Hematopoietic multipotent progenitor cell treated with erythropoietin and hydrocortisone succinate and interleukin-3 and kit ligand, for 15 days (in vitro differentiated cells): ENCODE measurements at places on chromosomes 4 and X.

- DNase-seq: no peak
Measured at GRCh38 chrX:1609762-1610161, 5.1 kb upstream of the ASMT start.

GRCh38 chr4:13635286-13635799 is 7.8 kb upstream of the BOD1L1 start:
- DNase-seq: no peak

DNA sequence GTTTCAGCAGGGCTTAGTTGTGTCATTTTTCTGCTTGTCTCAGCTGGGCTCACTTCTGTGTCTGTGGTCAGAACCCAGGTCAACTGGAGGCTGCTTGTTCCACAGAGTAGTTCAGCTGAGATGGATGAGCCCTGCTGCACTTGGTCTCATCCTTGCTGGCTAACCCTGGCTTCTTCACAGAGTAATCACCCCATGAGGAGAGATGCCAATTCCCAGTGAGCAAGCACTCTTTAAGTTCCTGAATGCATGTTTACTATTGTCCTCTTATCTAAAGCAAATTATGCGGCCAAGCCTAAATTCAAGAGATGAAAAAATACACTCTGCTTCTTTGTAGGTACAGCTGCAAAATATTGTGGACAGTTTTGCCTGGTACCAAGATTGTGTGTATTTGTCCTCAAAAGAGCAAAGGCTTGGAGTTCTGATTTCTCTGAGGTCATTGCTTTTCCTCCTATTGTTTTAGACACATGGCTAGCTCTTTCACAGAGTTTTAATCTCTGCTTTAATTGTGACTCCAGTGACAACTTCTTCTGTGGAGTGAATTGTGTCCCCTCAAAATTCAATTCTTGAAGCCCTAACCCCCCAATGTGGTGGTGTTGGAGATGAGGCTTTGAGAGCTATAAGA is 236.6 kb upstream of the ANKRD50 start:
- DNase-seq: no peak

DNA sequence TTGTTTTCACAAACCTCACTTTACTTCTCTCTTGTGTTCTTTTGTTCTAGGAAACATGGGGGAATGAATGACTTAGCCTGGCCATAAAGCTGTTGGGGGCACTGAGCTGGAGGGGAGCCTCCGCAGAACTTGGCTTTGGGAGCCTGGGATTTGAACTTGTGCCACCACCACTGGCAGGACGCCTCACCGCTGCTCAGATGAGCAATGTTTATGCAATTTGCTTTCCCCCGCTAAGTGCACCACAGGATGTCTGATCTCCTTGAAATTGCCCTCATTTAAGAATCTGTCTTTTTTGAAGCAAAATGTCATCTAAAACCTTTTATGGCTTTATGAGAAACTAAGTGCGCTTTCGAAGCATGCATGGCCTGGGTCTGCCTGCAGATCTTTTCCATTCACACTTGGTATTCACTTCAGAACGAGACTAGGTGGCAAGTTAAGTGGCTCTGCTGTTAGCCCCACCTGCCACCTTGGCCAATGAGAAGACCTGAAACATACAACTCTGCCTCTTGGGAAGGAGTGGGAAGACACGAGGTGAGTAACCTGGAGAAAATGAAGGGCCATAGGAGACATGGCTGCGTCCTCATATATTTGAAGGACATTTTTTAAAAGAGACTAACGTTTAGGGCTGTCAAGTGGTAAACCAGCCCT is 119.3 kb downstream of the LDB2 start:
- DNase-seq: no peak

DNA sequence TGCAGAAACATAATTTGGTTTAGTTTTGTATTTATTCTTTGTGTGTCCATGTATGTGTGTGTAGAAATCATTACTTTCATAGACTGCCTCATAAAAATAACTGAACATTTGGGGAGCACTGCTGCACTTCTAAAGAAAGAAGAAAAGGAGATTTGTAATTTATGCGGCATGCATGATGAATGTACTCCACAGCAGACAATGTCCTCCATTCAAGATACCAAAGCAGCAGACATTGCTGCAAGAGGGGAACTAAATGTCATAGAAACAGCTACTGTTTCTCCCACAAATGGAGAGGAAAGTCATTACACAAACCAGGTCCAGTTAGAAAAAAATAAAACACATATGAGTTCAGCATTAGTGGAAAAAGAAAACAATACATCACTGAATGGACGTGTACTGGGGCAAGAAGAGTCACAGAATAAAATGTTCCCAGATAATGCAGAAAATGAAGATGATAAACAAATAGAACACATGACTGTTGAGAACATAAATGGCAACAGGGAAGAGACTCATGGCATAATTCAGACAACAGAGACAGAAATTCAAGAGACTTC is 2.6 kb downstream of the DTHD1 start:
- DNase-seq: no peak

GRCh38 chrX:23136816-23137215 is 137.1 kb downstream of the DDX53 start:
- DNase-seq: no peak

- no peak for DNase-seq
Measured at GRCh38 chr4:7812231-7812857, 127.3 kb downstream of the AFAP1 start.

DNA sequence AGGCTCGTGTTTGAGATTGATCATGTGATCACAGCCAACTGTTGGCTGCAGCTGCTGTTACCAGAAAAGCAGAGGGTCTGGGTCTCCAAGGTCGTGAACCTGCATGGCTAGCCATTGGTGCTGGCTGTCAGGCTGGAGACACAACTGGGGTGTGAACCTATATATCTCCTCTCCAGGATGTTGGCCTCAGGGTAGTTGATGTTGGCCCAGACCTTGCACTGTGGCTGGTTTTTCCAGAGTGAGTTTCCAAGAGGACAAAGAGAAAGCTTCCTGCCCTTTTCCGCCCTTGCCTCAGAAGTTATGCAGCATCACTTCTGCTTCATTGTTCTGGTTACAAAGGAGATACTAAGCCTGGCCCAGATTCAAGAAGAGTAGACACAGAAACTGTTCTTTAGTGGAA is 607.8 kb upstream of the HS3ST1 start:
- no peak for DNase-seq

DNA sequence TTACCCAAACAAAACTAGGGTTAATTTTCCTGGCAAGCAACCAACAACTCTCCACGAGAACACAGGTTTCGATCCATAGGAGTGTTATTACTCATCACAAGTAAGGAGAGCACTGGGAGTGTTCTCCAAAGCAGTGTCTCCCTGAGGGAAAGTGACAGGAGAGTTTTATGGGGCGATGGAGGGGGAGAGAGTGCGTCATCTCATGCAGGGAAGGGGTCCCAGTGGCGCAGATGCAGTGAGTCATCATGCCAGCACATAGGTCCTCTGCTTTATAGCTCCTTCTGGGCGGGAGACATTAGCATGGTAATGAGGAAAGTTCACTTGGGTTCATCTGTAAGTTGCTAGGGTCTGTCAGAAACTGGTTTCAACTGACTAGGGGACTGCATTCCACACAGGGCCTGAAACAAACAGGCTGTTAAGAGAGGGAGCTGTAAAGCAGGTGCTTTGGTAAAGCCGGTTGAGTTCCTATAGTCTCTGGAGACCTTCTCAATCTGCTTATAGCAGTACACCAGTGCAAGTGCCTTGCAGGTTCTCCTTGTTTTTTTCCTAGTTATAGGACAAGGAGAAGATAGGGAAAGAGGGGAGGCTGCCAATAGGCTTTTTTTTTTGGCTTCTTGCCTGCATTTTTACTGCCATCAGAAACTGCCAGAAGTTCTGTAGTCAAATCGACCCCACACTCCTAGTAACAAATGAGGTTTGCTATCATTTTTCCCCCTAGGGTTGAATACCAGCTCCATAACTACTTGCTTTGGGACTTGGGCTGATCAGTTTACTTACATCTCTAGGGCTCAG is 12.8 kb upstream of the BOD1L1 start:
- no peak for DNase-seq

DNA sequence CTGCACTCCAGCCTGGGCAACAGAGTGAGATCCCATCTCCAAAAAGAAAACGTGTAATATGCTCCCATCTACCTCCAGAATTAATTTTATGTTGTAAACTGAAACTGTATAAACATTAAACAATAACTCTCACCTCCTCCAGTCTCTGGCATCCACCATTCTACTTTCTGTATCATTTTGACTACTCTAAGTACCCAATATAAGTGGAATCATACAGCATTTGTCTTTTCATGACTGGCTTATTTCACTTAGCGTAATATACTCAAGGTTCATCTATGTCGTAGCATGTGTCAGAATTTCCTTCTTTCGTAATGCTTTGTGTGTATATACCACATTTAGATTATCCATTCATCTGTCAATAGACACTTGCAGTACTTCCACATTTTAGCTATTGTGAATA is 20.6 kb downstream of the F8 start:
- DNase-seq: no peak

GRCh38 chr4:112141366-112142138 is 3.7 kb upstream of the FAM241A start:
- no peak for DNase-seq

GRCh38 chrX:19256986-19257385 is 86.7 kb upstream of the PDHA1 start:
- no peak for DNase-seq

DNA sequence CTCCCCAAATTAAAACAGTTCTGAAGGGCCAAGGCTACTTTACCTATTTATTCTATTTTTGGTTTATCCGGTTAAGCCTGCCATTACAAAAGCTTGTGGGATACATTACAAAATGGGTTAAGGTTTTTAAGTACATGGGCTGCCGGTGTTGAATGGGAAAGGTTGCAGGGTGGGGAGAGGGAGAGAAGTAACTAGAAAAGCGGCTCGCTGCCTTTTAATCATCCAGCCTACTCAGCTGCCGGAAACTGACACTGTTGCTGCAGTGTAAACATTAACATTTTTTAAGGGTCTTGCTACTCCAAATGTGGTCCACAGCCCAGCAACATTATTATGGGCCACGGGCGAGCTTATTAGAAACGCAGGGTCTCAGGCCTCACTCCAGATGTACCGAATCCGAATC is 1.5 kb upstream of the IL1RAPL1 start:
- DNase-seq: no peak

- no peak for DNase-seq
Measured at GRCh38 chr4:47579235-47579634, 94.2 kb downstream of the ATP10D start.

DNA sequence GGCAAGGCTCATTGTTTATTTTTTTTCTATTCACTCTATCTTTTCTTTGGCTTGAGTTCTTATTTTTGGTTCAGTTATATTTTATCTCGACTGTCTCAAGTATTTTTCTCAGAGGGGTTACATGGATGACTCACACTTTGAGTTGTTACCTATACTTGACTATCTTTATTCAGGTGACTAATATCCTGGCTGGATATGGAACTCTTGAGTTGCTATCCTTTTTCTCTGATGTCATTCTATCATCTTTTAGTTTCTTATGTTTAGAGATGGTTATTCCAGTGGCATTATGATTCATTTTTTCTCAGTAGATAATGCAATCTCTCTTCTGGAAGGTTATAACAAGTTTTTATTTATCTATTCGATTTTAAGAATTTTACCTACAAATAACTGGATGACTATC is 117.9 kb downstream of the COX18 start:
- DNase-seq: no peak

GRCh38 chr4:76376534-76376933 is 44.4 kb downstream of the CCDC158 start:
- DNase-seq: no peak

GRCh38 chr4:55510685-55511084 is 36.0 kb downstream of the CLOCK start:
- no peak for DNase-seq

- DNase-seq: no peak
Measured at GRCh38 chr4:138414202-138414601, 172.1 kb upstream of the SLC7A11 start.

DNA sequence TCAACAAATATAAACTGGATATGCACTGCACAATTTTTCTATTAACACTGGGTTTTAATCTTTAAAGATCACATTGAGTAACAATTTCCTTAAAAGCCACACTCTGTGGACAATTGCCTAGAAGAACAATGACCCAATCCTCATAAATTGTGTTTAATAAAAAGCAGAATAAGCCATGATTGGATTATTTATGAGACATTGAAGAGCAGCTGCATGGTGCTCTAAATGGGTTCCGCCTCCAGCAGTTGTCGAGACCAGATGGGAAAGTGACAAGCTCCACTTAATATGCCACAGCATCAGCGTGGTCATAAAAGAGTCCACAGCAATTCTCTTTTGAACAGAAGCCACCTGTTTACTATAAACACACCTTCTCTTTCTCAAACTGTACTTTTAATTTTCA is 635.2 kb upstream of the FRG1 start:
- DNase-seq: no peak

DNA sequence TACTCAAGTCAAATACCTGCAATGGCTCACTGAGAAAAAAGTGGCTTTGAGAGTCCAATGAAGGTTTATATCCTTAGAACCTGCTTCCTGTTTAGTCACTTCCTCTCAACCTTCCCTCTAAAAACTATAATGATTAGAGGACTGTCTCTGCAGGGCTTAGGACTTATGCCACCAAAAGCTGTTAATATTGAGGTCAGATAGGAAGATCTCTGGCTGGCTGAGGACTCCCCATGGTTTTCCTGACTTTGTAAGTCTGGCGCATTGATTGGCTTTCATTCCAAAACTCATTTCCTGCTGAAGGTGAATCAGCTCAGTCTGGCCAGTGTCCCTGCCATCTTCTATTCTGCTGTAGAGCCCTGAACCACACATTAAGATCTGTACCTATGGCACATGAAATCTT is 140.9 kb upstream of the ANK2 start:
- DNase-seq: no peak
